Stimulated activated CD8-positive, alpha-beta memory T cell treated with anti-CD3 and anti-CD28 coated beads, Interleukin-15, amount 100 ng/mL, for 24 hours (primary cell): ENCODE measurements at places on chromosomes 2 and 18.

- no peak for DNase-seq
Observed at GRCh38 chr2:38554973-38555595, 47.6 kb downstream of the HNRNPLL start.

DNA sequence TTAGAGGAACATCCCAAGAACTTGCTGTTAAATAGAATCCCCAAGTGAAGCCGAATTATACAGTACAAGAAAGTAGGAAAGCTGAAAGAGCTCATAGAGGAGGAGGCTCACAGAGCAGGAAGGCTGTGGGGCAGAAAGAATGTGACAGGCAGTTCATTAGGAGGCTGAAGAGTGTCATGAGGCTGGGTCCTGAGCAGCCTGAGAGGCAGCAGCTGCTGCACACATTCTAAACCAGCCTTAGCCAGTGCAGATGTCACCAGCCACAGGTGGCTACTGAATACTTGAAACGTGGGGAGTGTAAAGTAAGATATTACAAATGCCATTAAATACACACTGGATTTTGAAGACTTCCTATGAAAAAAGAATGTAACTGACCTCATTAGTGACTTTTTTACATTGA lies 490.2 kb upstream of the KLHL29 start:
- DNase-seq = no peak

DNA sequence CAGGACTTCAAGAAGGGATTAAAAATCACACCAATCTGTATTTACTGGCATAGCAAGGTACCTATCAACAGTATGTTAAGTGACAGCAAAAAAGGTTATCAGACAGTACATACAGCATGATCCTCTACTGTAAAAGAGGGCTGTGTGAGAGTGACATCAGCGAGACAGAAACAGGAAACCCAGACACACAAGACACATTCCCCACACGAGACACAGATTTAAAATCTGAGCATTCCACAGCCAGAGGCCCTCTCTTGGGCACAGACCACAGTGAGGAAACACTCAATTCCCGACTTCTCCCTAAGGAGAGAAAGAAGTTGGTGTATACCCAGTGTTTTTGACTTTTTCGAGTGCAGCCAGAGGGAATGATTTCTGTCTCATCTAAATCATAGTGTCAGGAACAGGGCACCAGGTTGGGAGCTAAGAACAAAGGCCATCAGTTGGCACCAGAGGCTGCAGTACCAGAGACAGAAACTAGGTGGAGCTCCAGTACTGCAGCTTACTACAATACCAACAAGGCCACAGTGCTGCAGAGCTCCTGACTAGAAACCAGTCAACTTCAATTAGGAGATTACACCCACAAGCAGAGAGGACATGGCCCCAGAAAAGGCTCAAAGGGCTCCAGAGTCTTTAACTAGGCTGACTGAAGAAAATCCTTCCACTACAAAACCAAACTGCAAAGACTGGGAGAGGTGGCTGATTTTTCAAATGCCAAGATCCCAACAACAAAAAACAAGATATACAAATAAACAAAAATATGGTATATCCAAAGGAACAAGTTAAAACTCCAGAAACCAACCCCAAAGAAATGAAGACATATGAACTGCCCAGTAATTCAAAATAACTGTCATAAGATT lies 41.0 kb downstream of the UNC50 start:
- peak; percentile 38 for DNase-seq

DNA sequence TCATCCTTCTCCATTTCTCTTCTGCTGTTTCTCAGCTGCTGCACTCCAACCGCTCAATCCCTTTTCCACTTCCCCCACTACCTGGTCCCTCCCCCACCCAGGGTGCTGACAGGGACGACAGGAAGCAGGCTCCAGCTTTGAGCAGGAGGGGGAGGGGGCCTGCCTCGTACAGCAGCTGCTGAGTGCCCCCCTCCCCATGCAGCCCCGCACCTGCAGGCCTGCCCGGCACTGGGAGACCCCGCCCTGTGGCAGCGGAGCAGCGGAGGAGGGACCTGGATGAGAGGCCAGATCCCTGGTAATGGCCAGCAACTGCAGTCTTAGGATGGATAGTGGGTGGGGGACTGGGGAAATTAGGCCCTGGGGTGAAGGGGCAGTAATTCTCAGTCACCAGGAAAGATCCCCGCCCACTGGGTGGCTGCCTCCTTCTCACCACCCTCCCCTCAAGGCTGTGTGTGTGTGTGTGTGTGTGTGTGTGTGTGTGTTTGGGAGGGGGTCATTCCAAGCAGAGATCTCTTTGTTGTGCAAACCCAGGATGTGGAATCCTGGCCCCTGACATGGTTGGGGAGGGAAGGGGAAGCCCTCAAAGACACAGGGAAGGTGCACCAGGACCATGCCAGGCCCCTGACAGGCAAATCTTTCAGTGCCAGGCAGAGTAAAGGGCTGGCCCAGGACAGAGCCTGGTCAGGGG lies 6.8 kb upstream of the CRYBA2 start:
- DNase-seq = no peak

- DNase-seq = no peak
Observed at GRCh38 chr2:10863047-10863446, 48.7 kb upstream of the KCNF1 start.

DNA sequence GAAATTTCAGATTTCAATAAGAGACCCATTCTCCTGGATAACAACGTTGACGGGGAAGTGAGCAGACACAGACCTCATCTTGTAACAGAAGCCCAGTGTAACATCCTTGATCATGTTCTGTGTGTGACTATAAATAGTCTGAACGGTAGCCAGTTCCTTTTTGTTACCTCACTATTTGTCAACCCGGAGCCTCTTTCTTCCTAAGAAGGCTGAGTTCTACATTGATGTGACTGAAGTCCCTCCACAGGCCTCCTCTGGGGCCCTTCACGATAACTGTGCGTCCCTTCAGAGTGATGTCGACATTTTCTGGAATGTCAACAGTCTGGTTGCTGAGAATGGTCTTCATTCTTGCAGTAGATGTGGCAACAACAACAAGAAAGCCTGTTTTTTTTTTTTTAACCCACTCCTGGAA lies 6.3 kb upstream of the PLEKHM3 start:
- no peak for DNase-seq

DNA sequence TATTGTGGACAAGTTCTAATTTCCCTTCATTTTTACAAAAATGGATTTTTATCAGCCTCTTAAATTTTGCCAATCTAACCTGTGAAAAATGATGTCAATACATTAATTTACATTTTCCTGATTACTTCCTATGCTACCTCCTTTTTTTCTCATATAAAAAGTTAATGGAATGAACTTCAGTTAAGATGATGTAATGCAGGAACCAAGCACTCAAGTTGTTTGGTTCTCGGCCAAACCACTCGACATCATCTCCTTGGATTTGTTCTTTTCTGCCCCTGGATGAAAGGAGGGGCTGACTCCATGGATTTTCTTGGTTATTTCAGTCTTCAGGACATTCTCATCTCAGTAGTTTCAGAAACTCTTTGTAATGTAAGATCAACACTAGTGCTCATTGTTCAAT lies 253.1 kb upstream of the NXPH2 start:
- no peak for DNase-seq

DNA sequence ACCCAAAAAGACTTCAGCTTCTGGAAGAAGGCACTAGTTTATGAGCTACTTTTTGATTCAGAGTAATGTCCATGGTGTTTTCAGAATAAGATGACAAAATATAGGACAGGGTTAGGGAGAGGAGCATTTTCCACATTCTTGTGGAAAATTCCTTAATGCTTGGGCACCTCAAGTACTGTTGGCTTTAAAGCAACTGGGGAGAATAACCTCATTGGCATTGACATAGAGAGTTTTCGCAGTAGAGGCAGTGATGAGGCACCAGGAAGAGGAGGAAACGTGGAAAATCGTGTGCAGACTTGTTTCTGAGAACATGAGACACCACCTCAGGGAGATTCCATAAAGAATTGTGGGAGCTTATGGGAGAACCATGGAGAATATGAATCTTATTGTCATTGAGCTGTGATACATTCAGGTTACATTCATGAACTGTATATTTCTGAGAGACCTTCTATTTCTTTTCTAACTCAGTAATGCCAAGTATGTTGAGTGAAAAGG lies 929.0 kb upstream of the NRXN1 start:
- no peak for DNase-seq

DNA sequence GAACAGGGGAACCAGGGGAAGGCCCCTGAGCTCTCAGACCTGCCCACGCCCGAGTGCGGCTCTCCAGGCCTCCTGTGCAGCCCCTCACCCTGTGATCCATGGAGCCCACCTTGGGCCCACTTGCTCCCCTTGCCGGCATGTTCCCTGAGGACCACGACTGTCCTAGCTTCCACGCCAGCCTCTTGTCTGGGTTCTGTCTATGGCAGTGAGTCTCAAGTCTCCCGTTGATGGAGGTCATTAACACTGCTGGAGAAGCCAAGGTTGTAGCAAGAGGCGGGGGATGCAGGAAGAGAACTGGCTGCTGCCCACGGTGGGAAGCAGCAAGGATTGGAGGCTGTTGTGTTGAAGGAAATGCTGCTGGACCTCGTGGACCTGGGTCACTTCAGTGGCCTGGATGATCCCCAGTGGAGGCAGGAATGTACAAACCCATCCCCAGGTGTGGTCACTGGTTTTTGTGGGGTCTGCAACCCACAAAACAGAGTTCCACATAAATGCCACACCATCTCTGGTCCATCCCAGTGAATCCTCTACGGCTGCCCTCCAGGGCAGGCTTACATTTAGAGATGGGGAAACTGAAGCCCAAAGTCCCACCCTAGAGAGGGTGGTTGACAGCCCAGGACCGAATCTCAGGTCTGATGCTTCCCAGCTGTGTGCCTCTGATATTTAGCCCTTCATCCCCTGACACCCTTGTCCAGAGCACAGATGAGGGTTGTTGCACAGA lies 150.3 kb downstream of the NDUFA10 start:
- no peak for DNase-seq
